Activated CD4-positive, CD25-positive, alpha-beta regulatory T cell treated with anti-CD3 and anti-CD28 coated beads, Interleukin-2, amount 50 U/mL, for 72 hours (primary cell): ENCODE measurements at places on chromosomes 2 and 18.
A peak's percentile ranks its signal among the peaks of the same experiment; 100 is the strongest.

DNA sequence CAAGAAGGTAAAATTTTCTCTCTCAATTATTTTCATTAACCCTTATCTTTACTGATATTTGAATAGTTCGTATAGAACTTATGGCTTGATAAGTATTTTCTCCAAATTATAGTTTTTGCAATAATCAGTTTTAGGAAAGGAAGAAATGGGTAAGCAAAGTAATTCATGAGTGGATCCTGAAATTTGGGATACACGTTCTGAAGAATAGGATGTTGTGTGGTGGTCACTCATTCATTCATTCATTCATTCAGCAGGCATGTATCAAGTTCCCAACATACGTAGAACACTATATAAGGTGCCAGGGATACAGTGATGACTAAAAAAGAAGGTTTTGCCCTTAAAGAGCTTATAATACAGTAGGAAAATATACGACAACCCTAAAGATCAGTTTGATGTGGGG is 95.4 kb downstream of the PTRHD1 start:
- no peak for DNase-seq

DNA sequence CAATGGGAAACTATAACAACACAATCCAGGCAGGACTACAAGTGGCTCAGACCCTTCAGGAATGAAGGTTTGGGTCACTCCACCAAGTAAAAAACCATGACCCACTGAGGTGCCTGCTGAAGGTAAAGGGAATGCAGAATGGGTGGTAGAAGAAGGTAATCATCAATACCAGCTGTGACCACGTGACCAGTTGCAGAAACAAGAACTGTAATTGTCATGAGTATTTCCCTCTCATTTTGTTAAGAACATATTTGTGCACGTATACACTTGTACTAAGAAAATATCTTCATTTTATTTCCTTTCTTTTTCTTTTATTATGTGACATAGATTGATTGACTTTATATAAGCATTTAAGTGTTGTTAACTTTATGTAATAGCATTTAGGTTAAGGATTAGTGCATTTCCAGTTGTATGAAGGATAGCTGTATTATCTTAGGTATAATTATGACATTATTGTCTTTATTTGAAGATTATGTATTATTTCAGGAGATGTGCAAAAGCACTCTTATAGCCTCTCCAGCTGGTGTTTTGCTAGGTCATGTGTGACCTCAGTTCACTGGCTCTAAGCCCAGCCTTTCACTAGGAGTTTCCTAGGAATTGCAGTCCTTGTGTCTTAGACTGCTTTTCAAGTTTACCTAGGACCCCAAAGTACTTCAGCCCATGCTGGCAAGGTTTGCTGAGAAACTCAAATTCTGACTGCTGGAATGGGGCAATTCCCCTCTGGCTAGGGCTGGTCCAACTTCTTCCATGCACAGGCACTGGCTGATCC is 125.7 kb upstream of the DPP10 start:
- DNase-seq = no peak

GRCh38 chr2:133561045-133561852 is 7.0 kb downstream of the NCKAP5 start:
- no peak for DNase-seq

- peak; percentile 39 for DNase-seq
Observed at GRCh38 chr2:69741229-69741574, 732 bp upstream of the ANXA4 start.

DNA sequence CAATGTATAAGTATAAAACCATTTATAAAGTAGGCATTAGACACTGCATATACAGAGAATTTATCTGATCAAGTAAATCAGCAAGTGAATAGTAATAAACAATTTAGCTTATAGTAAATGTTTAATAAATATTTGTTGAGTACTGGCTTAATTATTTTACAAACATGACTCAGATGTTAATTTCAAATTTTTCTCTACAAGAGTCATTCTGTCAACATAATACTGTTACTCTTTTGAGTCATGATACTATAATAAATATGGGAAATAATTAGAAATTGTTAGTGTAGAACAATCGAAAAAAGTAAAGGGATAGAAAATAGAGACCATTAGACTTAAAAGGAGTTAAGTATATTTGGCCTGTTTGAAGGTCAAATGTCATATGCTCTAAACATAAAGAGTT is 133.6 kb upstream of the MC4R start:
- DNase-seq = no peak

DNA sequence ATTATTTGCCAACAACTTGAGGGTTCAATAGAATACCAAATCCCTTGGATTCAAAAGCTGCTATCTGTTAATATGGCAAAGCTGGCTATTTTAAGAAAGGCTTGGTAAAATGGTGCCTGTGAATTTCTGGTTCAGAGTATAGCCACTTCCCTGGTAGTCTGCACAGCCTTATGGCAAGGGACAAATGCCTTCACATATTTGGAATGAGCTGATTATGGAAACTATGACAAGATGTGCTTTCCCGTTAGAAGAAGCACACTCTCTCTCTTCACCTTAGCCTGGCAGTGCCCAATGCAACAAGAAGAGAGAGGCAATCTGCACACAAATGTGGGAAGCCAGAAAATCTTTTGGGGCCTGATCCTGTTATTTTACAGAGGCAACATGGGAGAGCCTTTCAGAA is 47.5 kb upstream of the MAP3K20 start:
- no peak for DNase-seq

- no peak for DNase-seq
Observed at GRCh38 chr18:11976315-11977152, 4.8 kb upstream of the IMPA2 start.

DNA sequence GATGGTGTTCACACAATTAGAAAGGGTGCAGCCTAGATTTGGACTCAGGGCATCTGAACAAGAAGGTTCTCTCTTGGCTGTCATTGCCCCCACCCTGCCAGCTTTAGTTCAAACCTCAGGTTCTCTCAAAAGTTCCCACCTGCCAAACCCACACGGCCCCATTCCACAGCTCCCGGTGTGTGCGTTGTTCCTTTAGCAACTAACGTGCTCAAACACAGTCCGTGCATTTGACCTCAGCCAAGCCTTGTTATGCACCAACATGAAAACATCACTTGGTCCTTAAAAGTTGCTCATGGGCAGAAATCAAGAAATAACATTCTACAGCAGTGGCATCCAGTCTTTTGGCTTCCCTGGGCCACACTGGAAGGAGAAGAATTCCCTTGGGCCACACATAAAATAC is 32.0 kb downstream of the LOXHD1 start:
- DNase-seq = no peak

- no peak for DNase-seq
Observed at GRCh38 chr18:79975985-79976680, 11.7 kb downstream of the HSBP1L1 start.

- no peak for DNase-seq
Observed at GRCh38 chr2:103361712-103362111, 599.9 kb downstream of the TMEM182 start.

- no peak for DNase-seq
Observed at GRCh38 chr18:8718401-8718913, 13.1 kb downstream of the MTCL1 start.

DNA sequence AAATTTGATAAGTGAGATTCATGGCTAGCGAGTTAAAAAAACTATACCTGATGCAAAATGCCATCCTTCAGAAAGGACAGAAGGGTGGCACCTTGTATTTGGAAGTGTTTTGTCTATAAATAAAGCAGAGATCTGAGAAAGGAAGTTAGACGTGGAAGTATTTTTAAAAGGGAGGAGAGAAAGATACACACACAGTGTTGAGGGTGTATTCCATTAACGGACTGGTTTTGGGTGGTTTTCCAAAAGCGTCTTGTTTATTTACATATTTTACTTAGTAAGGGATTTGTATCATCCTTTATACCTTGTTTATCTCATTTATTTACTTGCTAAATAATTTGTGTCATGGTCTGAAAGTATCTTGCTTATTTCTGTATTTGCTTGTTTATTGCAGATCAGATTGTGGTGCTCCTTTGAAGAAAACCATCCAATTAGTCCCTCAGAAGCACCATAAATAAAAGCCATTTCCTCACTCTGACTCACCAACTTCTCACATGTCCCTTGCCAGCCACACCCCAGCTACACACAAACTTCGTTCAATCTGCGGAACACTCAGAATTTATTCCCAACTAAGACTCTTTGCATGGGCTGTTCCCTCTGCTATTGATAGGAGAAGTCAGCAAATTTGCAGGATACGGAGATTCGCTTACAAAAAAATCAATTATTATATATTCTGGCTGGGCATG is 90.8 kb downstream of the FAM124B start:
- no peak for DNase-seq

DNA sequence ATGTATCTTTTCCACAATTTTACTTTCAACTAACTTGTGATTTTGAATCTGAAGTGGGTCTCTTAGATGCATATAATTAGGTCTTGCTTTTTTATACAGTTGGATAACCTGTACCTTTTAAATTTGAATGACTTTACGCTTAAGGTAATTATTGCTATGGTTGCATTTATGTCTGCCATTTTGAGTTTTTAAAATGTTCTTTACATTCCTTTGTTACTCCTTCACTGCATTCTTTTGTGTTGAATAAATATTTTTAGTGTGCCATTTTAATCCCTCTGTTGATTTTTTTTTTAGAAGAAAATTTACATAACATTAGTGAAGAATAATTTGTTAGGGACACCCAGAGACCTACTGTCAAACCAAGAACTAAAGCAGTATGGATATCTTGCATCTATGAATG is 65.3 kb downstream of the BIRC6 start:
- DNase-seq = no peak

DNA sequence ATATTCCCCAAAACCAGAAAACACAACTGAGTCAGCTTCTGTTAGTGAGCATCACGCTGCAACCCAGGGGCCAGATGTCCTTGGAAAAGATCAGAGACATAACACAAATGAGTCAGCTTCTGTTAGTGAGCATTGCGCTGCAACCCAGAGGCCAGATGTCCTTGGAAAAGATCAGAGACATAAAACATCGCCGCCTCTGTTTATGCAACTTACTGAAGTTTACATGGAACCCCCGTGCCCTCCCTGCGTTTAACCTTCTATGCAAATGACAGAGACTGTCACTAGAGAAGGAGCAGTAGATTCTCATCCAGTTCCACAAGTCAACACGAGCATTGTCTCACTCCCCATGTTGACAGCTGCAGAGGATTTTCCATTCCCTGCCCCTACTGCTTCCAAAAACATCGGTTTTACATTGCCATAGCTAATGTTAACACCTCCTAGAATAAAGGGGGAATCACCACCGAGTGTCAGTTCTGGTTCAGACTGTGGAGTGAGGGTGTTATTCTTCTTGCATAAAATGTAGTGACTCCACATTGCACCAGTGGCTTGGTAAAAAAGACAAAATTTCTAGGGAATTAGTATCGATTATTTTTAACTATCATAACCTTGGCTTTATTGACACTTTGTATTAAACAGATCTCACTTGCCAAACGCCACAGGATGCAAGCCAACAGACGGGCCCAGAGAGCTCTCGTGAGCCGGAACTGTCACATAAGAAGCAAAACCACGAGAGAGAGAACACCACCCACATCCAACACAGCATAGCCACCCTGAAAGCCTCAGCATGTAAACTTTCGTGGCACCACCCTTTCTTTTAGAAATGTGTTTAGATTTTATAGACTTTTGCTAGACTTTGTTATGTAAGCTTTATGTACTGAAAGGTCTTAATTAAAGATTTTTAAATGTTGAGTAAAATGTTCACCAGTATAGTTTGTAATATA is 87.7 kb downstream of the SH3YL1 start:
- DNase-seq = peak; percentile 35

GRCh38 chr2:200962811-200963123 is 693 bp downstream of the ORC2 start:
- no peak for DNase-seq

DNA sequence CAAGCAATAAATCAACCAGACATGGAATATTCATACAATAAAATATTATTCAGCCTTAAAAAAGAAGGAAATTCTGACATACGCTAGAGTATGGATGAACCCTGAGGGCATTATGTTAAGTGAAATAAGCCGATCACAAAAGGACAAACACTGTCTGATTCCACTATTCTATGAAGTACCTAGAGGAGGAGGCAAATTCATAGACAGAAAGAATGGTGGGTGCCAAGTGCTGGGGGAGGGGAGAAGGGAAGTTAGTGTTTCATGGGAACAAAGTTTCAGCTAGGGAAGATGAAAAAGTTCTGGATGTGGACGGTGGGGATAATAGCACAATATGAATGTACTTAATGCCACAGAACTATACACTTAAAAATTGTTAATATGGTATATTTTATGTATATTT is 19.8 kb downstream of the SMAD7 start:
- DNase-seq = no peak
